ENCODE measurements at places on chromosomes 5 and 9. TPM values are rescaled to one million over a fixed set of nuclear protein-coding genes. Genes with fewer than 3 reads are reported as not detected.
A peak's percentile ranks its signal among the peaks of the same experiment; 100 is the strongest.

- DNase-seq: no peak
These were observed 83.8 kb upstream of the RANBP3L start for GRCh38 chr5:36385495-36385894.

The TAF1L gene
- total RNA-seq: not detected

The FBN2 gene
- total RNA-seq: 238 TPM

GRCh38 chr5:64628901-64629300 lies 61.4 kb upstream of the SHISAL2B start:
- DNase-seq: no peak

The SLC34A1 gene
- total RNA-seq: not detected

The ASPN gene
- 0.86 TPM for total RNA-seq

DNA sequence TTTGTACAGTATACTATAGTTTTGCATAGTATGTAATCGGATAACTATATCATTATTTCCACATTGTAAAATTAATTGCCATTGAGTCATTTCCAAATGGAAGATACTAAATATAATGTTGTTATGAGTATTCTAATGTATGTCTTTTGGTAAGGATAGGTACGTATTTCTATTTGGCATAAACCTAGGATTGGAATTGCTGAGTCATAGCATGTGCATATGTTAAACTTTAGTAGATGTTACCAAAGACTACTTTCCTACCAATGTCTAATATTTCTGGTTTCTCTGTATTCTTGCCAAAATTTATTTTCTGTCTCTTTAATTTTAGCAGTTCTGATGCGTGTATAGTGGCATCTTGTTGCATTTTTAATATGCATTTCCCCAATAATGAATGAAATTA lies 825.1 kb upstream of the ARRDC3 start:
- DNase-seq: no peak

GRCh38 chr5:137265457-137265856 lies 233.7 kb downstream of the SPOCK1 start:
- no peak for DNase-seq

- DNase-seq: no peak
These were observed 194.6 kb downstream of the OLFM1 start for GRCh38 chr9:135281791-135282737.

- peak; percentile 68 for DNase-seq
These were observed 12.4 kb upstream of the CYFIP2 start for GRCh38 chr5:157253547-157253946.

The MCIDAS gene
- total RNA-seq: not detected

- DNase-seq: no peak
These were observed 292.8 kb upstream of the KLF4 start for GRCh38 chr9:107782381-107782780.

DNA sequence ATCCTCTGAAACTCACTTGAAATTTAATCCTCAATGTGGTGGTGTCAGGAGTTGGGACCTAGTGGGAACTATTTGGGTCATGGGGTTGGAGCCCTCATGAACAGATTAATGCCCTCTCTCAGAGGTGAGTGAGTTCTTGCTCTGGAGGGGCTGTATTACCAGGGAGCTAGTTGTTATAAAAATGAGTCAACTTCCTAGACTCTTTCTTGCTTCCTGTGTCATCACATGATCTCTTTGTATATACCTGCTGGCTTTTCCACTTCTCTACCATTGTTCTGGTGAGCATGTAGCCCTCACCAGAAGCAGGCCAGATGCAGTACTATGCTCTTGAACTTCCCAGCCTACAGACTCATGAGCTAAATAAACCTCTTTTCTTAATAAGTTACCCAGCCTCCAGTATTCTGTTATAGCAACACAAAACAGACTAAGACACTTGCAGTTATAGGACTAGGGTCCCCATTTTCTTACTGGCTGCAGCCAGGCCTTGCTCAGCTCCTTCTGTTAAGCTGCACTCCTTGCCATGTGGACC lies 127.5 kb downstream of the SUSD1 start:
- DNase-seq: no peak

- DNase-seq: no peak
These were observed 153.6 kb downstream of the DRD1 start for GRCh38 chr5:175290379-175290778.

The ECPAS gene
- total RNA-seq: 84.7 TPM

- peak; percentile 70 for DNase-seq
These were observed at the start of gene RASEF for GRCh38 chr9:83062651-83063527. Gene RASEF, minus strand, starts transcription at chr9:83063142. Its CDS starts 275 bp downstream, at chr9:83062867.

GRCh38 chr9:105901514-105902109 lies 207.3 kb downstream of the TMEM38B start:
- peak; percentile 35 for DNase-seq

DNA sequence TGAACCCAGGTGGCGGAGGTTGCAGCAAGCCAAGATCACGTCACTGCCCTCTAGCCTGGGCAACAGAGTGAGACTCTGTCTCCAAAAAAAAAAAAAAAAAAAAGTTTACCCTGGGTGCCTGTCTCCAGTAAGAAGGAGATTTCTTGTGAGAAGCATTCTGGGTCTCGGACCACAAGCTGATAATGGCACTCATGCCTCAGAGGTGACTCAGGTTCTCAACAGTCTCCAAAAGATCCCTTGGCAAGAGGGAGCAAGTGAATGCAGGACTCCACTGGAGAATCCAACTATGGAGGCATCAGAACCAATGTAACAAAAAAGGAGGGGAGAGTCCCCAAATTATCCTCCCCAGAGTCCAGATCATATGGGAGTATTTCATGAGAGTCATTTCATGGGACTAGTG lies 106.0 kb upstream of the LRRTM2 start:
- no peak for DNase-seq

The MYOZ3 gene
- 8.5 TPM for total RNA-seq

The SIT1 gene
- not detected for total RNA-seq

GRCh38 chr5:116242343-116242742 lies 157.5 kb downstream of the COMMD10 start:
- no peak for DNase-seq

GRCh38 chr9:37037503-37038301 lies 3.6 kb upstream of the PAX5 start:
- DNase-seq: no peak

- DNase-seq: no peak
These were observed 12.4 kb downstream of the NACC2 start for GRCh38 chr9:136082496-136083361.

The PDZD2 gene
- total RNA-seq: 21.5 TPM

The CER1 gene
- total RNA-seq: 1.0 TPM

DNA sequence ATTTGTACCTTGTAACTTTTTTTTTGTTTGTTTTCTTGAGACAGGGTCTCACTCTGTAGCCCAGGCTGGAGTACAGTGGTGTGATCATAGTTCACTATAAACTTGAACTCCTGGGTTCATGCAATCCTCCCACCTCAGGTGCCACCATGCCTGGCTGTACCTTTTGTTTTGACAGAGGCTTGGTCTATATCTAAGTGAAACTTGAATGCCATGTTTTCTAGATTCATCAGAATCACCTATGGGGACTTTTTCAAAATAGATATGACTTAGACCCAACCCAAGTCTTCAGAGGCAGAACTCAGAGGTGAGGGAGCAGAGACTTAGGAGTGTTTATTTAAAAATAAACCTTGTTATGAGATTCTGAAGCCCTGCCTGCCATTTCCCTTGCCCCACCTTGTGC lies 128.4 kb downstream of the PTTG1 start:
- DNase-seq: no peak

The AHRR gene
- 10.7 TPM for total RNA-seq

The PLAC8L1 gene
- 2.6 TPM for total RNA-seq

DNA sequence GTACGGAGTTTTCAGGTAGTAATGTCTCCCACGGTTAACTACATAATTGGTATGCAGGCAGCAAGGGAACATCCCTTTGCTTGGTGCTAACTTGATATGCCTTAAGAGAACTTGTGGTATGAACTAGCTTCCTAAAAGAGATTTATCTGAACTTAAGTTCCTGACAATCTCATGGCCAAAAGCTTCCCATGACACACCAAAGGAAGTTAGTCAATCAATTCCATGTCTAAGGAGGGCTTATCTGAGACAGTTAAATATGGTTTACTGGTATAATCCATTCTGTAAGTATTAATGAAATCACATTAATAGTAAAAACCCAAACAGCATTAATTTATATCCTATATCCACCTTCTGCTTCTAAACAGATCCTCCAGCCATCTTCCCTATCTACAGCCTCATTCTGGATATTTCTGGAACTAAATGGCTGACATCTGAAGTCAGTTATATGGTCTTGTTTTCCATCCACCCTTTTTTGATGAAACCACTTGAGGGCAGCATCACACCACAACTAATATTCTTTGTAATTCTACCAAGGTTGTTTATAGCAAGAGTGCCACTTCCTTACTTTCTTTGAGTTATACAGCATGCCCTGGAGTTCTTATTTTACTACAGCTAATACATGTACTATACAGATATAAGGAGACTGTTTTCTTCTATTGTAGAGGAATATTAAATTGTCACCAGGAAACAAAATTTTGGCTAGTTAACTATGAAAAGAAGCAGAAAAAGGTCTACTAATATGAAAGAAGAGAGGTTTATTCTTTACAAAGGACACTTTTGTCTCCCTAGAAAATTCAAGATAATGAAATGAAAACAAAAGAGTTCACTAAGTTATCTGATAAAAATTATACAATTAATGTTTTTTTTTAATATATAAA lies 34.7 kb downstream of the SHOC1 start:
- no peak for DNase-seq

The SPATA31A3 gene
- total RNA-seq: not detected

The IFNA2 gene
- 0.34 TPM for total RNA-seq

GRCh38 chr5:107088907-107089306 lies 581.8 kb downstream of the EFNA5 start:
- no peak for DNase-seq

The PCDHGA5 gene
- total RNA-seq: 0.52 TPM

DNA sequence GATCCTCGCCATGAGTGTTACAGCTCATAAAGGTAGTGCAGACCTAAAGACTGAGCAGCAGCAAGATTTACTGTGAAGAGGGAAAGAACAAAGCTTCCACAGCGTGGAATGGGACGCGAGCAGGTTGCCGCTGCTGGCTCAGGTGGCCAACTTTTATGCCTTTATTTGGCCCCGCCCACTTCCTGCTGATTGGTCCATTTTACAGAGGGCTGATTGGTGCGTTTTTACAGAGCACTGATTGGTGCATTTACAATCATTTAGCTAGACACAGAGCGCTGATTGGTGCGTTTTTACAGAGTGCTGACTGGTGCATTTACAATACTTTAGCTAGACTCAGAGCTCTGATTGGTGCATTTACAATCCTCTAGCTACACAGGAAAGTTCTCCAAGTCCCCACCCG lies 13.9 kb downstream of the PLK2 start:
- DNase-seq: no peak

- no peak for DNase-seq
These were observed 15.2 kb downstream of the RNF180 start for GRCh38 chr5:64180661-64181343.

The MYMK gene
- not detected for total RNA-seq

DNA sequence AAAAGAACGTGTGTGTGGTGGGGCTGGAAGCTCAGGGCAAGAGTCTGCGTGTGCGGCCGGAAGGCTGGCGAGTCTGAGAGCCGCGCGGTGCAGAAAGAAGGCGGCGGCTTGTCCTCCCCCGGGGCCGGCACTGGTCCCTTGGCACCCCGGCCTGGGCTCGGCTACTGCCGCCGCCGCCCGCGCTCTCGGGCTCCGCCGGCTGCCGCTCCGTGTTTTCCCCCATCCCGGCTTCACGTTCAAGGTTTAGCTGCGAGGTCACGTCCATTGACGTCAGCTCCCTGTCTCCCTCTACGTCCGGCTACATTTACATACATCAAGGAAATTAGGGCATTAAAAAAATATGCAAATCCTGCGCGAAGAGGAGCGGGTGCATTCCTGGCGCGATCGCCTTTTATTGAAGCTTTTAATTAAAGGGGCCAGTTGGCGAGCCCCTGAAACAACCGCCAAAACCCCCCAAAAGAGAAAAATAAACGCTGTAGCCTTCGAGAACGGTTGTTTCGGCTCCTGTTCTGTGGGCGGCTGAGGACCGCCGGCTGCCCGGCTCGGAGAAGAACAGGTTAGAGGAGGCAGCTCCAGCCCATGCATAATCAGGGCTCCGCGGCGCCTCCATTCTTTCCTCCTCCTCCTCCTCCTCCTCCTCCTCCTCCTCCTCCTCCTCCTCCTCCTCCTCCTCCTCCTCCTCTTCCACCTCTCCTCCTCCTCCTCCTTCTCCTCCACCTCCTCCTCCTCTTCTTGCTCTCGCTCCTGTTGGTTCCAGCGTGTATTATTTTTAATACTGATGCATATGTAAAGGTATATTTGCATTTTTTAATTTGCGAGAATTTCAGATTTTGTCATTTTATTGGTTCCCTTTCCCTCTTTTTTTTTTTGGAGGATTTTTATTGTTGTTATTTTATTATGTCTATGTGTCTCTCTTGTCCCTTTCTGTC lies 207.0 kb downstream of the MEF2C start:
- peak; percentile 54 for DNase-seq

DNA sequence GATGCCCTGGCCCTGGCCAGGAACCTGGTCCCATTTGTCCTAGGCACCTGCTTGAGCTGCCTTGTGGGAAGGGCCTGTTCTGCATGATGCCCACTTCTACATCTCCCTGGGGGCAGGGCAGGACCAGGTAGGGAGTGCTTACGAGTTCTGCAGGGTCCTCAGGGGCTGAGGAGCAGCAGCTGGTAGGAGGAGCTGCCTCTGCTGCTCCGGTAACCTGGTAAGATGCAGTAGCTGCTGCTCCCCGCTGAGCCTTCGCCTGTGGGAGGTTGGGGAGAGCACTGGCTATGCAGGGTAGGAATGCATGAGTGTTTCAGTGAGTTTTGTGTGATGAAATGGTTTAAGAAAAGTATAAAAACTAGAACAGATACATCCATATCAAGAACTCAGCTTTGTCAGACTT lies 13.6 kb downstream of the LRRC8A start:
- no peak for DNase-seq

DNA sequence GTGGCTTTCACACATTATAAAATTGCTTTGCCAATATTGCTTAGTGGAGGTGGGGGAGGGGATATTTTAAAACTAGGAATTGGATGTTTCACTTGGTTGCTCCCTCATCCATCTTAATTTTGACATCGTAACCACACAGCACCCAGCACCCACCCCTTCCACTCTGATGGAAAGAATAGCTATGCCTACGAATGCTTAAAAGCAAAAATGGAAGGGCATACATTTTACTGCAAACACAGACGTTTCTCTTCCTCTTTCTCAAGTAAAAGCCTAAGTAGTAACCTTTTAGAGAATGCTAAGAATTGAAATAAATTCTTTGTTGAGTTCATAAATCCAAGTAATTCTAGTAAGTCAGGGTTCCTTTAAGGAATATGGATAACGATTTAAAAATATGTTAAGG lies 69.9 kb downstream of the JAKMIP2 start:
- DNase-seq: no peak
